ENCODE measurements at places on chromosomes 2 and 18. TPM values are rescaled to one million over a fixed set of nuclear protein-coding genes. Genes with fewer than 3 reads are reported as not detected.

The UPP2 gene
- not detected for total RNA-seq

The UCN gene
- 3.4 TPM for total RNA-seq

The RBMS1 gene
- 94.9 TPM for total RNA-seq

The C2orf78 gene
- not detected for total RNA-seq

The NYAP2 gene
- total RNA-seq: not detected

The C1QL2 gene
- total RNA-seq: not detected

The CCDC178 gene
- 5.7 TPM for total RNA-seq

The MATN3 gene
- 2.9 TPM for total RNA-seq

The UGT1A1 gene
- total RNA-seq: not detected

The IL18R1 gene
- total RNA-seq: 12.6 TPM

The IGFBP2 gene
- 18.9 TPM for total RNA-seq

The CYP1B1 gene
- total RNA-seq: 27.6 TPM

The ERBB4 gene
- total RNA-seq: 1.5 TPM

The FSIP2 gene
- 0.94 TPM for total RNA-seq

The GPC1 gene
- 35.0 TPM for total RNA-seq

The TEKT4 gene
- total RNA-seq: not detected

The SFT2D3 gene
- total RNA-seq: 7.3 TPM

The PSMA8 gene
- total RNA-seq: not detected

The FBXO41 gene
- total RNA-seq: 2.5 TPM

The DSG1 gene
- not detected for total RNA-seq

The SERPINB3 gene
- not detected for total RNA-seq

The DLGAP1 gene
- 1.1 TPM for total RNA-seq

The PAX8 gene
- total RNA-seq: 10.7 TPM

The RAD51AP2 gene
- total RNA-seq: not detected

The IGFBP5 gene
- total RNA-seq: 403 TPM

The TMEM169 gene
- total RNA-seq: 0.65 TPM

The COLEC12 gene
- 44.5 TPM for total RNA-seq

The POTEJ gene
- not detected for total RNA-seq

The ALPP gene
- not detected for total RNA-seq

The ARHGAP28 gene
- 8.3 TPM for total RNA-seq

The EVX2 gene
- 0.16 TPM for total RNA-seq

The ETAA1 gene
- total RNA-seq: 16.0 TPM

The GREB1L gene
- total RNA-seq: 19.8 TPM

The ALK gene
- total RNA-seq: 0.85 TPM

The UGT1A3 gene
- total RNA-seq: not detected

The TLX2 gene
- not detected for total RNA-seq

The SRD5A2 gene
- total RNA-seq: not detected

The SAG gene
- total RNA-seq: not detected

The REG3G gene
- not detected for total RNA-seq

The MROH2A gene
- not detected for total RNA-seq

The RAX gene
- total RNA-seq: not detected

The SYT4 gene
- not detected for total RNA-seq

The B3GNT7 gene
- total RNA-seq: 0.82 TPM

The TMEM247 gene
- not detected for total RNA-seq

The SPDYA gene
- 1.4 TPM for total RNA-seq

The MARS2 gene
- 4.1 TPM for total RNA-seq

The STON1 gene
- 63.9 TPM for total RNA-seq

The HOXD10 gene
- total RNA-seq: 0.17 TPM

All from subcutaneous adipose tissue (tissue), 4 donors.